ENCODE measurements at places on chromosomes 6 and 20.

DNA sequence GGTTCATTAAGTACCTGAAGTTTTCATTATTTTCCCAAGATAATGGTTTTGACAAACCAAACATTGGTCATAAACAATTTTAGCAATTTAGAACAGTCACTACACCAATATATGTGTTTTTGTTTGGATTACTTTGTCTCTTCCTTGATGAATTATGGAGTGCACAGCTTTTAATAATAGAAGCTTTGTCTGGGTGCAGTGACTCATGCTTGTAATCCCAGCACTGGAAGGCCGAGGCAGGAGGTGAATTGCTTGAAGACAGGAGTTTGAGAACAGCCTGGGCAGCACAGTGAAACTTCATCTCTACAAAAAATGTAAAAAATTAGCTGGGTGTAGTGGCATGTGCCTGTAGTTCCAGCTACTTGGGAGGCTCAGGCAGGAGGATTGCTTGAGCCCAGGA is 89.4 kb upstream of the ANKEF1 start:
- no peak for DNase-seq

DNA sequence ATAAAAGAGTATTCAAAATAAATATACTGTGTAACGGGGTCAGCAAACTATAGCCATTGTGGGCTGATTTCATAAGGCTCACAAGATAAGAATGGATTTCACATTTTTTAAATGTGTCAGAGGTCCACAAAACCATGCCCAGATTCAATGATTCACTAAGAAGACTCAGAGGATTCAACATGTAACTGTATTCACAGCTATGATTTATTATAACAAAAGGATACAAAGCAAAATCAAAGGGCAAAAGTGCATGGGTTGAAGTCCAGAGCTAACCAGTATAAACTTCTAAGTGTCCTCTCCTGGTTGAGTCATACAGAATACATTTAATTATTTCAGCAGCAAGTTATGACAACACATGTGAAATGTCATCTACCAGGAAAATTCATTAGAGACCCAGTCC is 49.2 kb downstream of the TBC1D32 start:
- DNase-seq = no peak

- no peak for DNase-seq
These were observed 203.0 kb upstream of the TBX18 start for GRCh38 chr6:84967389-84967788.

DNA sequence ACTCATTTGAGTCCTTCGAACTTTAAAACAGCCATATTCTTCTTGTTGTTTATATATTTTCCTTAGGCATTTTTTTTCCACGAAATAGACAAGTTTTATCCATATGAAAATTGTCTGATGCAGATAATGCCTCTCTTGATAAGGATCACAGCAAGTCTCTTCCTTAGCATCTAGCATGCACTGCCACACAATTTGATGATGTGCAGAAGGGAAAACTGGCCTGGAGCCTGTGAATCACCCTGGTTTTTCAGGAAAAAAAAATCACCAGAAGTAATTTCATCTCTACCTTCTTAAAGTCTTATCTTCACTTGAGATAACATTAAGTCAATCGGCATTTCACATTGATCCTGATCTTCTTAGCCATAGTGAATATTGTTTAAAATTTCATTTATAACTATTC is 199.8 kb downstream of the TENT5A start:
- DNase-seq = no peak

DNA sequence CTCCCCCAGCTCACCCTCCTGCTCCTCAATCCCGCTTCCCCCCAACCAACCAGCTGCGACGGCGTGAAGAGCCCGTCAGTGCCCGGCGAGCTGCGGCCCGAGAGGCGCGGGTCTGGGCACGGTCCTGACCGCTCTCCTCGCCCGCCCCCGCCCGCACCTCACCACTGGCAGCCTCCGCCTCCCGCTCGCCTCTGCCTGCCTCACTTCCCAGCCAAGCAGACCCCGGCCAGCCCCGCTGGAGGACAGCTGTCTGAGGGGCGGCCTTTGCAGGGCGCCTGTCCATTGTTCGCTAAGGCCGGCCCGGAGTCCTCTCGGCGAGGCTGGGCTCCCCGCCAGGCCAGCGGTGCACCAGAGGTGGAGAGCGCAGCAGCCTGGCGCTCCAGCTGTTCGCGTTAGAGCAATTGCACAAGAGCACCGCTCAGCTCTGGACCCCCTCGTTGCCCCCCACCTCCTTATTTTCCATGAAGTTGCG is 1.3 kb downstream of the SOBP start:
- no peak for DNase-seq

DNA sequence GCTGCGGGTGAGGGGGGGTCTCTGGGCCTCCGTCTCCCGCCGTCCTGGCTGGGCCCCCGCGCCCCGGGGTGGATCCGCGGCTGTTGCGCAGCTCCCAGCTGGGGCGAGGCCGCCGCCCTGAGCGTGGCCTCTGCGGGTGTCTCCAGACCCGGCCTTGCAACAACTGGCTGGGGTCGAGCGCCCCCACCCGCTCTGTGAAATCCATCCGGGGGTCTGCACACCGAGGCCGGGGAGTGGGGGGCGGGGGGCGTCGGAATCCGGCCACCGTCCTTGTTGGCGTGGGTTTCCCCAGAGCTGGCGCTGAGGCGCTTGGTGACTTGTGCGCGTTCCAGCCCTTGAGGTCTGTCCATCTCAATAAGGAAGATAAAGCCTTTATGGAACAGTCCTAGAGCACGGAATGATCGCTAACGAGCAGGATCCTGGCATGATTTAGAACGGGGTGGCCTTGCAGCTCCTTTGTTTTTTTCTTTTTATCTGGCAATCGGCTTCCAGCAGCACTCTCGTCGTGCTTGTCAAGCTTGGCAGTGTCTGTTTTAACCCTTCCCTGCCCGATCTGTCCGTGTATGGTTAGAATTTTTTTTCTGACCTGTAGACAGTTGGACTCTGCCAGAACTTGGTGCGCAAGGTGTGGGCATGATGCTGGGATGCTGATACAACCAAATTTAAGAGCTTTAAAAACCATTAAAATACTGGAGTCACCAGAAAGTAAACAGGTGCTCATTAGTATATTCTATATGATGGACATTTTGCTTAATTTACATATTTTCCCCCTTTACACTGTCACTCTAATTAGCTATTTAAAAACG is 675 bp downstream of the DSTN start:
- no peak for DNase-seq

DNA sequence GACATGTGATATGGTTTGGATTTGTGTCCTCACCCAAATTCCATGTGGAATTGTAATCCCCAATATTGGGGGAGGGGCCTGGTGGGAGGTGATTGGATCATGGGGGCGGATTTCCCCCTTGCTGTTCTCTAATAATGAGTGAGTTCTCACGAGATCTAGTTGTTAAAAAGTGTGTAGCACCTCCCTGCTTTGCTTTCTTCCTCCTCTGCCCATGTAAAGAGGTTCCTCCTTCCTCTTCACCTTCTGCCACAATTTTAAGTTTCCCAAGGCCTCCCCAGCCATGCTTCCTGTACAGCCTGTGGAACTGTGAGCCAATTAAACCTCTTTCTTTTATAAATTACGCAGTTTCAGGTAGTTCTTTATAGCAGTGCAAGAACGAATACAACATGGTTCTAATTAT is 2.1 kb upstream of the ZNF451 start:
- no peak for DNase-seq

GRCh38 chr20:58146081-58146745 is 82.2 kb downstream of the ANKRD60 start:
- DNase-seq = no peak

DNA sequence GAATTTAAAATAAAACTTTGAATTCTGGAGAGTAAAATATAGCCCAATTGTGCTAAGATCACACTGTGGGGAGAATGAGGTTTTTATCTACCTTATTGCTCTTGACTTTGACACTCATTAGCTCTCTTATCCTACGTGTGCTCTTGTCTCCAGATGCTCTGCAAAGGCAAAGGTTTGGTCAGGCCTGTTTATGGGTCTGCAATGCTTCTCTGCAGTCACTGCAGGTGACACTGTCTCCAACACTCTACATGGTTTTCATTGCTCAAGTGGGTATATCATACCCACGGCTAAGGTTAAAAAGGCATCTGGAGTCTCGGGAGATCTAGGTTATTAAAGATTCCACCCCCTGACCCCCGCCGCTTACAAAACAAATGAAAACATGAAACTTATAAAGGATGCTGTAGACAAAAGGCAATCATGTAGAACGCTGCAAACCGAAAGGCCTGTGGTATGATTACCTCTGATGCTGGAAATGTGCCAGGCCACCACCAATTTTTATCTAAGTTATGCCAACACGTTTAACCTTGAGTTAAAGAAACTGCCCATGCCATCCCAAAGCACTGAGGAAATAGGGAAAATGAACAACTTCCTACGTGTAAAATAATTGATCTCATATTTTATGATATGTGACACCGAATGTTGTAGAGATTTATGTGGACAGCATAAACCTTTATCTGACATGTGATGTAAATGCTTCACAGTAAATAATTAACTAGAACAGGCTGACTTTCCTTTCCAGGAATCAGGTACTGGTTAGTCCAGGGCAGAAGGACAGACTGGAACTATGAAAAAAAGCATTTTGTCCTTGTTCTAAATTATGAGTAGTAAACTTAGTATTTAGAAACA is 238.2 kb upstream of the NOX3 start:
- DNase-seq = no peak

GRCh38 chr6:97842521-97842920 is 559.5 kb upstream of the MMS22L start:
- no peak for DNase-seq

Measured in stimulated activated CD4-positive, alpha-beta T cell treated with anti-CD3 and anti-CD28 coated beads, Interleukin-15, amount 100 ng/mL, for 1 hour (primary cell).